ENCODE measurements at places on chromosomes 4 and X.

DNA sequence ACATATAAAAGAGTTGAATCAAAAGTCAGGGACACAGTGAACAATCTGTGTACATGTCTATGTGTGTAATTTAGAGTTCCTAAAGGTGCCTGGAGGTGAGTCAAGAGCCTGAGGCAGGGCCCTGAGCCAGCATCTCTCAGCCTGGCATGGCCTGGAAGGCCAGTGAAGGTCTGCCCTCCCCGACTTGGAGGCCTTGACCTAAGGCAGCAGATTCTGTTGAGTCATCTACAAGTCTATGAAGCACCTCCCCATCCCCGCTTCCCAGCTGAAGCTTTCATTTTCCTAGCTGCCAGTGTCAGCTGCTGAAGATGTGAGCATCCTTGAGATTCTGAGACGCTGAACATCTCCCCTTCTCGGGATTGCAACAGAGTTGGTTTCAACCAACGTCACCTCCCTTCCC lies 583.9 kb downstream of the BCOR start:
- no peak for DNase-seq

GRCh38 chrX:85052636-85053343 lies 49.1 kb downstream of the APOOL start:
- DNase-seq, result no peak

DNA sequence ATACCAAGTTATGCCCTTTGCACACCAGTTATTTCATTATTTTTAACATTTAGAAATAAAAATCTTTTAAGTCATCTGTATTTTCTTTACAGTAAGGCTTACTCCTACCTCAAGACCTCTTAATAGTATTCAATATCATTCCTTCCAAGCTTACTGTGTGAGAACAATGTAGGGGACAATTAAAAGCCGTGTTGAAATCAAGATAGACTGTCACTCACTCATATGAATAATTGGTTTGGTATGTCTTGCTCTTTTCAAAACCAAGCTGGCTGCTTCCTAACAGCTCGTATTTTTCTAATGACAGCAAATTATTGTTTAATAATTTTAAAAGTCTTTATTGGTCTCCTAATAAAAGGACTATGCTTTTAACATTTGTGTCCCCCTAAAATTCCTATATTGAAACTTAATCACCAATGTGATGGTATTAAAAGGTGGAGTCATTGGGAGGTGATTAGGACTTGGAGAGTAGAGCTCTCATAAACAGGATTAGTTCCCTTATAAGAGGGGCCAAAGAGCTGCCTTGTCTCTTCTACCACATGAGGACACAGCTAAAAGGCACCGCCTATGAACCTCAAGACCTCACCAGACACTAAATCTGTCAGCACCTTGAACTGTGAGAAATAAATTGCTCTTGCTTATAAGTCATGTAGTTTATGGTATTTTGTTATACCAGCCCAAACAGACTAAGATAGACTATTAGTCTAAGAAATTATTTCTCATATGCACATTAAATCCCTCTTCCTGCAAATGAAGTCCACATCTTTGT lies 4.1 kb downstream of the ABCB7 start:
- no peak for DNase-seq

- no peak for DNase-seq
These were observed 163.2 kb upstream of the INTU start for GRCh38 chr4:127469542-127469941.

GRCh38 chr4:8350841-8351461 lies 81.4 kb downstream of the HTRA3 start:
- DNase-seq, result no peak
